NCI-H2081 (cell line): ENCODE measurements at places on chromosomes 1 and 21.
A peak's percentile ranks its signal among the peaks of the same experiment; 100 is the strongest.

GRCh38 chr1:52119301-52120079, 22.4 kb upstream of the ZFYVE9 start:
- DNase-seq: no peak

GRCh38 chr1:109910123-109910962, at the start of gene CSF1:
Gene CSF1, plus strand, starts transcription at chr1:109910849. Its CDS starts 175 bp downstream, at chr1:109911024.
- no peak for DNase-seq

GRCh38 chr1:96473791-96474434, 247.7 kb upstream of the PTBP2 start:
- DNase-seq: no peak

DNA sequence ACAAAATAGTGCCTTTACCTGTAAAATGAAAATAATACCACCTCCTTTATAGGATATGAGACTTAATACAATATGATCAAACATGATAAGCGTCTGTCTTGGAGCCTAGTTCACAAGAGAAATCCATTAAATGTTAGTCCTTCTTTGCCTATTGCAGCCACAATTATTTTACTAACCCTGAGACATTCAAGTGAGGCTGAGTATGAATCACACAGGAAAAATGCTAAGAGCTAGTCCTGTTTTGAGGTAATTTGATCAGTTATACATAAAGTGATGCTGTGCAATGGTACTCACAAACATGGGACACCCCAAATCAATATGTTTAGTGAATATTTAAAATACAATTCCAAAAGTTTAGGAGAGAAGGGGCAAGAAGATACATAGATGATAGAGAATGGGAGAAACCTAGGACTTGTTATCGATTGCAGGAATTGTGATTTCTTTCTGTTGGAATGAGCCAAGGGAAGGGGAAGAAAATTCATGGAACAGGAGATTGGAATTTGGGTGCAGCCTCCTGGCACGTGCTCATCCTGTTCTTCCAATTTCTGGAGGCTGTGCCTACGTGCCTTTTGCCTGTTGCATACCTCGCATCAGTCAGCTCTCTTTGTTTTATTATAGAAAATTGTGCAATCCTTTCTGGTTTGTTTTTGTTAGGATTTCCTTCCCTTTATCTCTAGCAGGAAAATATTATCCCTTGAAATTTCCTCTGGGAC, 39.9 kb upstream of the BACH1 start:
- DNase-seq: no peak

DNA sequence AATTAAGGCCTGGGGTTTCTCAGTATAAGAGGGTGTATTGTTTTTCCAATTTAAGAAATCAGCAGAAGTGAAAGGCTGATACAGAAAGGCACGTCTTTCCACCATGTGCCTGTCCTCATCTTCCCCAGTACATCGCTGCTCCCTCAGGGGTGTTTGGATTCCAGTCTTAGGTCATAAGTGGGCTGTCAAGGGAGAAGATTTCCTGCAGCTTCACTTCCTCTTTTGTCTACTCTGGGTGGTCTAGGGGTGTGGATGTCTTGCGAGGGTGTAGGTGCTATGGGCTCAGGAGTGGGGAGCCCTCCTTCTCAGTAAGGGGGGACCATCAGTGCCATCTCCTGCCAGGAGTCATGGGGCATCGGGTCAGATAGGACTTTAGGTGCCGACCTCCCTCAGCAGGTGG, 999.8 kb upstream of the NCAM2 start:
- no peak for DNase-seq

DNA sequence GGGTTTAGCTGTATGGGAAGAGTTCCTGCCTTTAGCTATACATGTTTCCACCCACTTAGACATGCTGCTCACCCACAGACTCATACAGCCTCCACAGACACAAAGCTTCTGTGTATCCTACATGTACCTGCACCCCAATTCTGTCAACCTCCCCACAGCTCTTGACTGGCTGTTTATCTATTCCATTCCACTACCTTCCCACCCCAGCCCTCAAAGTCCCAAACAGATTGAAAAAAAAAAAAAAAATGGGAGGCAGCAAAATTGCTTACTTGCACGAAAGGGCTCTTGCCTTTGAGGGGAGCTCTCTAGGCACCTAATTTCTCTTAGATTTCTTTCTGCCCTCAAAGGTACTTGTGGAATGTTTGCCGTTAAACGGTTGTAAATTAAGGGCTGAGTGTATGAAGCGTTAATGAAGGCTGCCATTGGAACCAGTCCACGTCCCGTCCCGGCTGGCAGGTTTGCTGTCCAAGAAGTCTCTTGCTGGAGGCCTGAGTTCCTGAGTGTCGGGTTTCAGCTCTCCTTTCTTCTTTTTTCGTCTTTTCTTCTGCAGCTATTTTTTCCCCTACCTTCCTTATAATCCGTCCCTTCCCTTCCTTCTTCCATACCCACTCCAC, 43.6 kb downstream of the PBX1 start:
- peak; percentile 31 for DNase-seq

DNA sequence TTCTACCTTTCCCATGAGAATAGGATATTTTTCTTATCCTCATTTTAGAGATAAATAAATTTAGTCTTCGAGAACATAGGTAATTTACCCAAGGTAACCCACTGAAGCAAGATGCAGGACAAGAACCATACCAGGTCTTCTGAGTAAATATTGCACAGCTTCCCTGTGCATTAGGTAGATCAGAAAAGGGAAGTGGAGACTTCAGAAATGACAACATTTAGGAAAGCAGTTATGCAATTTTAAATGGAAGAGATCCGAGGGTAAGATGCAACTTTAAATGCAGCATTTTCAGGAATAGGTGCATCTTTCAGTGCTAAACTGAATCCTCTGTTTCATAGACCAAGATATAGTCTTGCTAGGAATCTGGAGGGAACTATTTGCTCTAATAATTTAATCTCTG, 206.4 kb upstream of the SGIP1 start:
- DNase-seq: no peak

DNA sequence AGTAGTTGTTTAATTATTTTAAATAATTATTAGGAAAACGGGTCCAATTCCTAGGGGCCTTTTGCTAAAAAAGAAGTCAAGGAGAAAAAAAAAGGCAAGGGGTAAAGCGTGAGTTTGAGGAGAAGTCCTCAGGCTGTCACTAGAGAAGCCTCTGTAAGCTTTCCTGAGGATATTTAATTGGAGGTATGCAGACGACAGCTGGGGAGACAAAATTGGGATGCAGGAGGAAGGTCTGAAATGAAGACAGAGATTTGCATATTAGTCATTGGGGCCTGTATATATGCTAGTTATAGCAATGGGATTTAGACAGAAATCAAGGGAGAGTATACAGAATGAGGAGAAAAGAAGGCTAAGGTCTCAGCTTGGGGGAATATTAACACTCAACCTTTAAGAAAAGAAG, 8.6 kb downstream of the ATP6V1G3 start:
- DNase-seq: peak; percentile 34

DNA sequence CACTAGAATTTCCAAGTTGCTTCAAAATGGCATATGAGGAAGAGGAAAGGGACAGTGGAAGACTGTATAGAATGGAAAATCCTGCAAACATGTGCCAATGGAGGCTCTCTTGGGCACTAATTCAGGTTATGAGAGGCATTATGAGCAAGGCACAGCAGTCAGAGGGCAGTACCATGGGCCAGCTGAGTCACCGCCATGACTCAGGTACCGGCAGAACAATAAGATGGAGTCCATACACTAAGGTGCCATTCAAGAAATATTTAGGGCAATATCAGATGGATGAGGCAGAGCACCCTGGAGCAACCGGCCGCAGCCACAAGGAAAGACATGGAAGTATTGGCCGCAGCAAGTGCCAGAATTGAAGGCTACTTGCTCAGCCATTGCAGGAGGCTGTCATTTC, 25.6 kb upstream of the VAV3 start:
- no peak for DNase-seq

GRCh38 chr21:38140207-38140903, 116.4 kb upstream of the KCNJ15 start:
- DNase-seq: peak; percentile 52

DNA sequence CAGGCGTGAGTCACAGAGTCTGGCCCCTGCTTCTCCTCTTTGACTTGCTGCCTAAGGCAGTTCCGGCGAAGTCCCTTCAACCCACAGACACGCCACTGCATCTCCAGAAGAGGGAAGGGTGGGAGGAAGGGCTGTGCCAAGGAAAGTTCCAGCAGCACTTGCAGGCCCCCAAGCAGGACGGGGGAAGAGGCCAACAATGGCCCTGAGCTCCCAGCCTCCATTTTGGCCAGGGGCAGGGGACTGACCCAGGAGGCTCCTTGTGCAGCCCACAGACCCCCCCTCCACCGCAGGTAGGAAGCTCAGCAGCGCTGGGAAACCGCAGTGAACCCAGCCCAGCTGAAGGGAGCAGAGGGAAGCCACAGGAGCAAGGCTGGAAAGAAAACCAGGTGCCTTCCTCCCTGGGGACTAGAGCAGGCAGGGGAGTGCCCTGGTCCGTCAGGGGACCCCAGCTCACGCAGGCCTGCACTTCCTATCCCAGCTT, 35.4 kb downstream of the ACOT7 start:
- DNase-seq: no peak

GRCh38 chr1:180156631-180157091, 2.0 kb downstream of the QSOX1 start:
- DNase-seq: no peak

GRCh38 chr1:232902774-232903350, 47.5 kb upstream of the NTPCR start:
- DNase-seq: no peak

DNA sequence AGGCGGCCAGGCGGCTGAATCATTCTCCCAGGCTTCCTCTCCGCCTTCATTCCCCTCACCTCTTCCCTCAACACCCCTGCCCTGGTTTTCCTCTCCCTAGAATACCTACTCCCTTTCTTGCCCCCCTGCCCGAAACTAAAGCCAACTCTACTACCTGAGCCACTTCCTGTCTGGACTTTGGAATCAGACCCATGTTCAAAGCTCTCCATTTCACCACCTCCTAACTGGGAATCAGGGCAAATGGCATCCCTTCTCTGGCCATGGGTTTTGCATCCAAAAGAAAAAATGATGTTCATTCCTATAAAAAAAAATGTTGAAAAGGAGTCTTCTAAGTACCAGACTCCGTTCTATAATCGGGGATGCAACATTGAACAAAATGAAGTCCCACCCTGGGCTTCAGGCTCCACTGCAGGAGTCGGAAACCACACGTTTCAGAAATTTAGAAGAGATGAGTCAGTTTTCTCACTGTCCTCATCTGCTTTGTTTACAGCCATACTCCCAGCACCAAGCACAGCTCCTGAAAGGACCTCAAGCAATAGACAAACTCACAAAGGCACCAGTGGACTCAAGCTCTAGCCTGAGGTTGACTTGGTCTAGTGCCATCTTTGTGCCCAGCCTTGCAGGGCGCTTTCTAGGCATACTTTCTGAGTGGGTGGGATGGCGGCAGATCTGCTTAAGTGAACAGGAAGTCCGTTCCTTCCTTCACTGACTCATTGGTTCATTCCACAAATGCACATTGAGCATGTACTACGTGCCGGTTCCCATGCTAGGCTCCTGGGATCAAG, 176.2 kb downstream of the IGSF21 start:
- no peak for DNase-seq

GRCh38 chr1:66750577-66750976, 1.7 kb upstream of the DYNLT5 start:
- DNase-seq: no peak

GRCh38 chr1:241990040-241990439, 8.9 kb downstream of the MAP1LC3C start:
- no peak for DNase-seq
